ENCODE measurements at places on chromosomes 4 and X.

GRCh38 chr4:95415346-95415771 is 133.4 kb downstream of the UNC5C start:
- DNase-seq = no peak

DNA sequence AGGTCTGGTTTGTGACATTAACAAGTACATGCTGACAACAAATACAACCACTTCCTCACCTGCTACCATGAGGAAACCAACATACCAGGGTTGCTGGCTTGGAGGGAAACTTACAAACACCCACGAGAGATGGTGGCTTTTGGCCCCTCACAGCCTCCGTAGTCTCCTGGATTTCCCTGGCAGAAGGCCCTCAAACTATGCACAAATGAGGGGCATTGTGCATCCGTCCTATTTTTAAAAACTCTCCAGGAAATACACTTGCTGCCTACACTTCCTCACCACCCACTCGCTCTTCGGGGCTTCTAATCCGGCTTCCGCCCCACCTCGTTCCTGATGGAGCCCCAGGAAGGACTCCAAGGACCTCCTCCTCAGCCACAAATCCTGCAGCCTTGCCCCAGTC is 355.0 kb upstream of the GATB start:
- DNase-seq = peak; percentile 32

DNA sequence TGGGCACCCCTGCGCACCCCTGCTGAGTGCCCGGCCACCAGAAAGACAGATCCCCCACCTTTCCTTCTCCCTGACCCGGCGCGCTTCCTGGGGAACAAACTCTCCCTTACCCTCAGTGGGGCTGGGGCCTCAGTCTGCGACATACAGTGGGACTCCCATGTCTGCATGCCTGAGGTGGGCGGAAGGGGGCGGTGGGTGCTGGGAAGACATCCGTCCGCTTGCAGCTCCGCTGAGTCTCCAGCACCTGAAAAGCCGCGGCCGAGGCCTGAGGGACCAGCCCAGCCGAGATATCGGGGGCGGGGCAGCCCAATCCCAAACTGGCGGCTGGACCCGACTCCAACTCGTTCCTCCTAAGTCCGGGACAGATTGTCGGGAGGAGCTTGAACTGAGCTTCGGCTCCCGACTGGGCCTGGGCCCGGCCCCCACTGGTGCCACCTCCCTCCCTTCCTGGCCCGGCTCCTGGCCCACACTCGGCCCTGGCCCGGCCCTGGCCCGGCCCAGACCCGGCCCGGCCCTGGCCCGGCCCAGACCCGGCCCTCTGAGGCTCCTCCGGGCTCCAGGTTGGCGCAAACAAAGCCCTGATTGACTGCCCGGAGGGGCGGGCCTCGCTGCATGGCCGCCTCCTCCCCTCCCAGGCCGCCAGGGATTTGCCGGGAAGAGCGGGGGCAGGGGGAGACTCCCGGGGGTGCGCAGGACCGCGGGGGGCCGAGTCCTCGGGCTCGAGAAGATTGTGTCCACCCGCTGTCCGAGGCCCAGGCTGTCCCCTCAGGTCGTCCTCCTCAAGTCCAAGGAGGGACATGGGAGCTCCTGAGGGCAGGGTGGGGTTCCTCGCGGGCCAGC is 877 bp upstream of the SLC16A2 start:
- DNase-seq = no peak

- no peak for DNase-seq
Measured at GRCh38 chr4:69858690-69859089, 1.3 kb downstream of the SULT1E1 start.

DNA sequence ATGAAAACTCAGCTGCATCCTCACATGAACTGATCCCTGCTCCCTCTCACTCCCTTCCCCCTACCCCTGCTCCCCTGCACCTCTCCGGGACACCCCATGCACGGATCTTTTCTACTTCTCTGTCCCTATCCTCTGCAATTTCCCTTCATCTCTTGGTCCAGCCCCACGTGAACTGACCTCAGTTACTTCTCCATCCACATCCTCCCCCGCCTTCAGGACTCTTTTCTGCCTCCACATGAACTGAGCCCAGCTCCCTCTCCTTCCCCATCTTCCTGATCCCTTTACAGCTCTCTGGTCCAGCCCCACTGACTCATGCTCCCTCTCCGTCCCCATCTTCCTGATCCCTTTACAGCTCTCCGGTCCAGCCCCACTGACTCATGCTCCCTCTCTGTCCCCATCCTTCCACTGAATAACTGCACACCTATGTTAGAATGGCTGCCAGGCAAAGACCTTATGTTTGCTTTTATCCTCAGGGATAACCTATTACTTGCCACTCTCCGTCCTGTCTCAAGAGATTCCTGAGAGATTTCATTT is 5.6 kb downstream of the CETN2 start:
- DNase-seq = no peak

GRCh38 chr4:120132935-120133334 is 66.3 kb upstream of the MAD2L1 start:
- no peak for DNase-seq

- peak; percentile 57 for DNase-seq
Measured at GRCh38 chrX:14095702-14096101, 66.0 kb upstream of the GEMIN8 start.

GRCh38 chr4:8132947-8133705 is 25.5 kb downstream of the ABLIM2 start:
- DNase-seq = no peak

DNA sequence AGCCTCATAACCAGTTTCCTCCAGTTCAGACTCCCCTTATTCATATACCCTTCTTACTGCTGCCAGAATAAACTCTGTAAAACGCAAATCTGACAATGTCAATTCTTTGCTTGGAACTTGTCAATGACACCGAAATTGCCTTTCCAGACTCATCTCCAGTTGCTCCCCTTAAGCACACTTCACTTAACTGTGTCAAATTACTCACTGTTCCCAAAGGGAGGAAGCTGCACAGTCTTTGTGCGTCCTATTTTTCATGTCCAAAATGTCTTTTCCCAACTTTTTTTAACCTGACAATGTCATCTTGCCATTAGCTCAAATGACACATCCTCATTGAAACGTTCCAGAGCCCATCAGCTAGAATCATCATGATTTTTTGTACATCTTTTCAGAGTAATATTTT is 867.3 kb downstream of the RPA4 start:
- DNase-seq = no peak

All from GM12865 (cell line).